ENCODE measurements at places on chromosomes 1 and 21.
A peak's percentile ranks its signal among the peaks of the same experiment; 100 is the strongest.

DNA sequence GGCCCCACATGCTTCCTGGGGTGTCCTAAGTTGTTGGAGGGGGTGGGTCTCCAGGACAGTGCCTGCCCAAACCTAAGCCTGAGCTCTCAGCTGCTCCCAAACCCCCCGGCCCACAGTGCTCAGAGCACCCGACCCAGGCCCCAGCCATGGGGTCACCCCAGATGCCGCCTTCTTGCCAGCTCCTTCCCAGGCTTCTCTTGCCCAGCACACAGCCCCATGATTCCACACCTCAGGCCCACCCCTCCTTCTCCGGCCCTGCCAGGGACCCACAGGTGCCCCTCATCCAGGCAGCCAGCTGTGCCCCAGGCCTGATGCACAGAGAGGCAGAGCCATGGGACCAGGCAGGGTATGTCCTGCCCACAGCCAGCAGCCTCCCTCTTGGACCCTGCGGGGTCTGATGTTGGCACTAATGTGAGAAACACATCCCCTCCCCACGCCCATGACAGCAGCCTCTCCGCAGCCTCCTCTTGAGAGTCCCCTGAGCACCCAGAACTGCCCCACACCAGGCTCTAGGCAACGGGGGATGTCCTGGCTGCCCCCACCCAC is 4.9 kb downstream of the WNT9A start:
- DNase-seq = no peak

GRCh38 chr1:9152535-9152934 is 23.6 kb upstream of the GPR157 start:
- DNase-seq = no peak

GRCh38 chr21:32756096-32756495 is 15.5 kb downstream of the PAXBP1 start:
- DNase-seq = peak; percentile 14

DNA sequence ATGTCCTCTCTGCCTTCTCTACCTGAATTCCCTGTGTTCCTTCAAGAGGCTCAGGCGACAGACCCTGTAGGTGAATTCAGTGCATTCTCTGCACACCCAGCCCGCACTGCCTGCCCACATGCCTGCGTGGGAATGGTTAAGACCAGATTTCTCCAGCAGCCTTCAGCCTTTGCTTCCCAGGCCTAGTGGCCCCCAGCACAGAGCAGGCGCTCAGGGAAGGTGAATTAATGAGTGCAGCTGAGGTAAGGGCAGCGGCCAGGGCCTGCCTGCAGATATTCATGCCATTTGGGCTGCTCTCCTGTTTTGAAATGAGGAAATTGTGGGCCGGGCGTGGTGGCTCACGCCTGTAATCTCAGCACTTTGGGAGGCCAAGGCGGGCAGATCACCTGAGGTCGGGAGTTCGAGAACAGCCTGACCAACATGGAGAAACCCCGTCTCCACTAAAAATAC is 45.5 kb downstream of the IER5 start:
- DNase-seq = no peak

DNA sequence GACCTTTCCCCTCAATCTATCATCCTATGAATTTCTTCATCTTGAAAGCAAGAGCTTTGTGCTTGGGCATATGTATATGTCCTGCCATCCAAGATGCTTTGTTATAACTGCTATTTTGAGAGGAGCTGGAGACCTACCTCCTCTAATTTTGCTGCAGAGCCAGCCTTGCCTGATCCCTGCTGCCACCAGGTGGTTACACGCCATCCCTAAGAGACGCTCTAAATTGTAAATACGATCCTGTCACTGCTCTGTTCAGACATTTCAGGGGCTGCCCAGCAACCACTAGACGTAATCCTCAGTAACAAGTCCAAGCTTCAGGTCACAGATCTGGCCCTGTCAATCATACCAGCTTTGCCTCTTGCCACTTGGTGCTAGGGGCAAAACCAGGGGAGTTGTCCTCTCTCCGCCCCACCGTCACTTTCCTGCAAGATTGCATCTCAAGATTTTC is 32.9 kb downstream of the GPA33 start:
- DNase-seq = peak; percentile 88

DNA sequence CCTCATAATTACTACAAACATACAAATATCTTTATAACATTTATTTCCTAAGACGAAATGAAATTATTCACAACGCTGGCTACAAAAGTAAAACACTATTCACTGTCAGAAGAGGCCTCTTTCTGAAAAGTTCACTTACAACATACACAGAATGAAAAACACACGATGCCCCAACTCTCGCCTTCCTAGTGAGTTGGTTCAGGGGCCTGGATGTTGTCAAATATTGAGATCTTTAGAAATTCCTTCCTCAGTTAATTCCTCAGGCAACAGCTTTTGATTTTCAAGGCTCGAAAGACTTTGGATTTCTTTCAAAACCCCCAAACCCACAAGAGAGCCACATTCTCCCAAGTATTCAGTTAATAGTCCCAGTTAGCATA is 14.2 kb upstream of the KCNE1 start:
- no peak for DNase-seq

GRCh38 chr1:114150016-114150415 is 3.7 kb downstream of the SYT6 start:
- DNase-seq = no peak

DNA sequence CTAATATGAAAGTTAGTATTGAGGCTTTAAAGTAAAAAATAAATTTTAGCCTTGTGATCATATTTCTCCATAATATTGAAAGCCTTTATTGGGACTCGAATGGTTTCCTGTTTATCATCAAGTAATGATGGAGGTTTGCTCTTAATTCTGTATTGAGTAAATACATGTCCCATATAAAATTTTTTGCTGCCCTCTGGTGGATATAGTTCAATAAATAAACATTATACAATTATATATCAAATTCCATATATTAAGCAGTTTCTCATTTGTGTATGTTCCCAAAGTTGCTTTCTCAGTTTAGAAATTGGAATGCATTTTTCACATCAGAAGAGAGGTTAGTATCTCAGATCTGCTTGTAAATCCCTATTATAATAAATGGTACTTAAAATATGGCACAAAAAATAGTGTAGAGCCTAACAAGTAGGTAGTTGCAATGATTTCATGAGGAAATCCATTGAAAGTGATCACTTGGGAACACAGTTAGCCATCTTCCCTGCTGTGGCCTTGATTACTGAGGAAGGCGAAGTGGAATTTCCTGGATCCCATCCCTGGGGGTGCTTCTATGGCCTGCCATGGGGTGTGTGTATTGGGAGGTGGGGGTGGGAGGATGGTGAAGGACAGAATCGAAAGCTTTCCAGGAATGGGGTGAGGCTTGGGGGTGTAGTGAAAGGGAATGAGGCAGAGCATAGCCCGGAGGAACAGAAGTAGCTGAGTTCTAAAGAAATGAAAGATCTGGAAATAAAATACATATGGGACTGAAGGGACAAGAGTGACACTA is 84.1 kb upstream of the C21orf91 start:
- DNase-seq = peak; percentile 16

DNA sequence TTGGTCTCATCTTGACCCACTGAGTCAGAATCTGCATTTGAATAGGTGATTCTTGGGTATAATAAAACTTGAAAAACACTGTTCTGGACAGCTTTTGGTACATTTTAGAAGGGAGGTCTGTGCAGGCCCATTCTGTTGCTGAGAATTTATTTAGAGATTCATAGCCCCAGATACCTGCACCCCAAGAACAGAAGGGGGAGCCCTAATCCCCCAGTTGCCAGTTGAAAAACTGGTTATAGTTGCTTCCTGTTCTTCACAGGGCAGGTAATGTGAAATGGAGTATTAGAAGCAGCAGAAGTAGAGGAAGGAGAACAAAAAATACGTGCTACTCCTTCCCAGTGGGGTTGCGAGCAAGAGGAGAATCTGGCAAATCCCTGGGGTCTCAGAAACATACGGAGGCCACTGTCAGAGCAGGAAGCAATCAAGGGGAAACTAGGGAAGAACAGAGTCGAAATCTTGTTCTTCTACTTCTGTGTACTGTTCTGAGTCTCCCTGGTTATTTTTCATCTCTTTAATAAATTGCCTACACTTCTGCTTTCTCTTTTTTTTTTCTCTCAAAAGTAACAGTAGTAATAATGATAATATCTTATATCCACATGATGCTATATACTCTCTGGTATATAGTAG is 4.6 kb upstream of the CLCA2 start:
- DNase-seq = peak; percentile 29

DNA sequence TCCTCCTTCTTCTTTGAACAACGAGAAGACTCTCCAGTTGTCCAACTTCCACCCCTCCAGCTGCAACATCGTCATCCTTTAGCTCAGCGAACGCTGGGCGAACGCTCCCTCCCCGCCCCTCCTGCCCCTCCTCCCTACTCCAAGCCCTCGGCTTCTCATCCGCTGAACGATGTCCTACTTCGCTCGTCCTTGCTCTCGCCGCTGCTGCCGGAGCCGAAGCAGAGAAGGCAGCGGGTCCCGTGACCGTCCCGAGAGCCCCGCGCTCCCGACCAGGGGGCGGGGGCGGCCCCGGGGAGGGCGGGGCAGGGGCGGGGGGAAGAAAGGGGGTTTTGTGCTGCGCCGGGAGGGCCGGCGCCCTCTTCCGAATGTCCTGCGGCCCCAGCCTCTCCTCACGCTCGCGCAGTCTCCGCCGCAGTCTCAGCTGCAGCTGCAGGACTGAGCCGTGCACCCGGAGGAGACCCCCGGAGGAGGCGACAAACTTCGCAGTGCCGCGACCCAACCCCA is at the start of gene BCAN:
Gene BCAN, plus strand, starts transcription at position 357 of the 504 bp plus-strand sequence. CDS start 3,938 bp downstream, outside the sequence.
- peak; percentile 67 for DNase-seq

DNA sequence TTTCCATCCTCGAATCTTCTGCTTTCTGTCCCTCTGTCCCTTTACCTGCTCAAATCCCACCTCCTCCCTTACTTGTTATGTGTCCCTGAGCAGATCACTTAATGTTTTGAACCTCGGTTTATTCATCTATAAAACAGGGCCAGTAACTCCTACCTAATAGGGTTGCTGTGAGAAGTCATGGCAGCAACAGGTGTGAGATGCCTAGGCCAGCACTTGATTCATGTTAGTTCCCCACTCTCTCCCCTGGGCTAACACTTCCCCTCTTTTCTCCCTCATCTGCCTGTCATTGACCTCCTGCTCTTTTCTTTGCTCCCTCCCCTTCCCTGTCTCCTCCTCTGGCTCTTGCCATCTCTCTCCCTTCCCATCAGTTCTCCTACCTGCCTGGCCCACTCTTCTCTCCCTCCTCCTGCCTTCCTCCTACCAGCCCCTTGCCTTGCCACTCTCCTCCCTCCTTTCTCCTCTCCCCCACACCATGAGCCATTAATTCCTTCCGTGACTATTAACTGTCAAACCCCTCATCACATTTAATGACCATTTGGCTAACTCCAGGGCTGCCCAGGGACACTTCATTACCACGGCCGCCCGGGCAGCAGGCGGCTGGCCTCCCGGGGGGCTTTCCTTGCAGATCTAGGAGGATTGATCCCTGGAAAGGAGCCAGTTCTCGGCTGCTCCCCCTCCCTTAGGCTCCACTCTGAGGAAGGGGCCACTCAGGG is 90.6 kb upstream of the CD1D start:
- DNase-seq = peak; percentile 77

GRCh38 chr1:232686346-232686745 is 56.4 kb upstream of the SIPA1L2 start:
- no peak for DNase-seq

DNA sequence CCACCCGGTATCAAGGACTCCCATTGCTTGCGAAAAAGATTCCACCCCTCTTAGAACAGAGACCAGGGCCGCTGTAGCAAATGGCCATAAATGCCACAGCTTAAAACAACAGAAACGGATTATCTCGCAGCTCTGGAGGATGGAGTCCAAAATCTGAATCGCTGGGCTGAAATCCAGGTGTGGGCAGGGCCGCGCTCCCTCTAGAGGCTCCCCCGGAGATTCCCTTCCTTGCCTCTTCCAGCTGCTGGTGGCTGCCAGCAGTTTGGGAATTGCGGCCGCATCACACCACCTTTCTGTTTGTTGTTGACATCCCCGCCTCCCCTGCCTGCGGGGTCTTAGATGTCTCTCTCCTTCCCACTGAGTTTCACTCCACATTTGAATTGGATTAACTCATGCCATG is 15.6 kb downstream of the PDE9A start:
- DNase-seq = no peak

DNA sequence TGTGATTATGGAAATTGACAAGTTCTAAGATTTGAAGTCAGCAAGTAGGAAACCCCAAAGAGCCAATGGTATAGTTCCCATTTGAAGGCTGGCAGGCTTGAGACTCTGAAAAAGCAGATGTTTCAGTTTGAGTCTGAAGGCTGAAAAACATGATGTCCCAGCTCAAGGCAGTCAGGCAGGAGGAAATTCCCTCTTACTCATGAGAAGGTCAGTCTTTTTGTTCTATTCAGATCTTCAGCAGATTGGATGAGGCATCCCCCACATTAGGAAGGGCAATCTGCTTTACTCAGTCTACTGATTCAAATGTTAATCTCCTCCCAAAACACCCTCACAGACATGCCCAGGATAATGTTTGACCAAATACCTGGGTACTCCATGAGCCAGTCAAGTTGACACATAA is 372.5 kb upstream of the ST6GALNAC5 start:
- no peak for DNase-seq

DNA sequence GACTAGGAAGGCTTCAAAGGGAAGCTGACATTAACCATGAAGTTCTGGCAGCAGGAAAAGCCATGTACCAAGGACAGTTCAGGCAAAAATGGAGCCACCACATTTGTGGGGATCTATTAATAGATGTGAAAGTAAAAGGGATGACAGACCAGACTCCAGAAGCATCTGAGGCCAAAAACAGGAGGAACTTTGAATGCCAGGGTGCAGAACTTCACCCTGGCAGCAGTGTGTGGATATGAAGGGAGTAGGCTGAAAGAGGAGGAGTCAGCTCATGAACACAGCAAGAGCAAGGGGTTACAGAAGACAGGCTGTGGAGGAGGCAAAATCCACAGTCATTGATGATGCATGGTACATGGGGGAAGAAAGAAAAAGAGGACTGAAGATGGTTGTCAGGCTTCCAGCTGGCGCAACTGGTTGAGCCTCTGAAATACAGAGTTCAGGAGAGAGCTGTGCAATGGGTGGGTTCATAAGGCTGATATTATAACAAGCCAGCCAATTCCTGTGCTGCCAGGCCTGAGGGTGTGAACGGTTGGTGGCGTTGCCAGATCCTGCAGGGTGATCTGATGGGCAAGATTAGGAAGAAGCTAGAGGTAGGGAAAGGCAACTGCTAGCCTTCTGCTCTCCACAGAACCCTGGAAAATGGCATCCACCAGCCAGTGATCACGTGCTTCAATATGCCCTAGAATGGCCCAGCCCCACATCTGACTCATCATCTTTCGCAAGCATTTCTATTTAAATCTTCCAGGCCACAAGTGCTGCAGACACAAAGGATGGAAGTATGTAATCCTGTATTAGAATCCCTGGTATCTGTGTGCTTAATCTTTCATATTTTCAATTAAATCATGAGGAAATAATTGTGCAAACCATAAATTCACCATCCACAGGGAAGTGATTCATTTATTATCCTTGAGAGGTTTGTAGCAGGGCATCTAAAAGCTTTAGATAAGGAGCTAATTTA is 81.9 kb downstream of the SLC25A24 start:
- DNase-seq = no peak

DNA sequence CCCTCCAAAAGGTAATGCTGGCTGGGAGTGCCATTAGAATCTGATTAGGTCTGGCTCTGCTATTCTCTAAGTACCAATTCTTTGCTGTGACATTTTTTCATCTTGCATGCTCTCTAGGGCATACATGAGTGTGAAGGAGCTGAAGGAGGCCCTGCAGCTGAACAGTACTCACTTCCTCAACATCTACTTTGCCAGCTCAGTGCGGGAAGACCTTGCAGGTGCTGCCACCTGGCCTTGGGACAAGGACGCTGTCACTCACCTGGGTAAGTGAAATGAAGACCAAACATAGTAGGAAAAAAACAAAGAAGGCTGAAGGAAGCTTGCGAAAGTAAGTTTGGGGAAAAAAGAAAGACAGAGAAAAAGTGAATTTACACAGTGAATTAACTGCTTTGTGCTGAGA is 207.9 kb downstream of the PAPPA2 start:
- no peak for DNase-seq

GRCh38 chr1:218436997-218437396 is 91.9 kb downstream of the TGFB2 start:
- no peak for DNase-seq

Measured in kidney (tissue), 22 donors.